ENCODE measurements at places on chromosomes 12 and 14. TPM values are rescaled to one million over a fixed set of nuclear protein-coding genes. Genes with fewer than 3 reads are reported as not detected.
A peak's percentile ranks its signal among the peaks of the same experiment; 100 is the strongest.

ABHD12B gene
- total RNA-seq: 0.11 TPM

KLHL33 gene
- total RNA-seq: 2.0 TPM

EIF4B gene
- total RNA-seq: 606 TPM

POU6F1 gene
- total RNA-seq: 13.9 TPM

DNA sequence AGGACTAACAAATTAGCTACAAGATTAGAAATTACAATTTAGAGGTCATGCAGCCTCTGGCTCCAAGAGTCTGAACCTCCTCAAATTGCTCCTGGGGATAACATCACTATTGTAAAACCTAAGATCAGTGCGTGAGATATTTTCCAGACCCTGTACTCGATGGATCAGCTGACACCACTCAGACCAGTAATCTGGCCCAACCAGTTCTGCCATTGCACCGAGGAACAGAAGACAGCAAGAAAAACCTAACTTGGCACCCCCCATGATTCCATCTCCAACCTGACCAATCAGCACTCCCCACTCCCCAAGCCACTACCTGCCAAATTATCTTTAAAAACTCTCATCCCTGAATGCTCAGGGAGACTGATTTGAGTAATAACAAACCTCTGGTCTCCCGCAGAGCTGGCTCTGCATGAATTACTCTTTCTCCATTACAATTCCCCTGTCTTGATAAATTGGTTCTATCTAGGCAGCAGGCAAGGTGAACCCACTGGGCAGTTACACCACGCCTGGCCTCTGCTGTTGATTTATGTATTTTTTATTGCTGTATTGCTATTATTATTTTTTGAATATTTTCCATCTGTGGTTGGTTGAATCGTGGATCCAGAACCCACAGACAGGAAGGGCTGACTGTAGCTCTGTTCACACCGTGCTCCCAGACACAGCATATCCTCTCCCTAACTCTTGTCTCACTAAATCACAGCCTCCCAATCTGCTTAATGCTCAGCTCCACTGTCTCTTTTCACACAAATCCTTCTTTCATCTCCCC lies 9.2 kb downstream of the HEBP1 start:
- DNase-seq: peak; percentile 87
- H3K4me3 ChIP-seq: no peak overlapping the region
- peak overlapping the region; percentile 83 for H3K27ac ChIP-seq
- H3K4me1 ChIP-seq: peaks cover 28% of the 10 kb centered on the region
- peaks cover 28% of the 10 kb centered on the region for H3K36me3 ChIP-seq

NR4A1 gene
- total RNA-seq: 74.3 TPM

DNA sequence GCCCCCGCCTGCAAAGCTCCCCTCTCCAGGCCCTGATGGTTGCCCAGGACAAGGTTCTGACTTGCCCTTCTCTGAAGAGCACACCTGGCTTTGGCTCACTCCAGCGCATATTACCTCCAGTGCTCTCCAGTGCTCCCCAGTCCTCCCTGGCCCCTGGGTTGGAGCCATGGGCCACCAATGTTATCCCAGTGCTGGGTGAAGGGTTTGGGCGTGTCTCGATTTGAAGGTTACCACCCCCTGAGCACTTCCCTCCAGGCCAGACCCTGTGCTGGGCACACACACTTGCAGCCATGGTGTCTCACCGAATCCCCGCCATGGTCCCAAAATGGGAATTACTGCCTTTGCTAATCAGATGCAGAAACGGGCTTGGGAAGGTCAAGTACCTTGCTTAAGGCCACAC lies 11.1 kb downstream of the RITA1 start:
- peaks cover 13% of the 10 kb centered on the region for H3K4me1 ChIP-seq
- no peak for DNase-seq
- H3K27ac ChIP-seq: no peak overlapping the region
- H3K4me3 ChIP-seq: no peak overlapping the region
- H3K36me3 ChIP-seq: peaks cover 6% of the 10 kb centered on the region
- no peaks in the 10 kb centered on the region for H3K27me3 ChIP-seq

DNA sequence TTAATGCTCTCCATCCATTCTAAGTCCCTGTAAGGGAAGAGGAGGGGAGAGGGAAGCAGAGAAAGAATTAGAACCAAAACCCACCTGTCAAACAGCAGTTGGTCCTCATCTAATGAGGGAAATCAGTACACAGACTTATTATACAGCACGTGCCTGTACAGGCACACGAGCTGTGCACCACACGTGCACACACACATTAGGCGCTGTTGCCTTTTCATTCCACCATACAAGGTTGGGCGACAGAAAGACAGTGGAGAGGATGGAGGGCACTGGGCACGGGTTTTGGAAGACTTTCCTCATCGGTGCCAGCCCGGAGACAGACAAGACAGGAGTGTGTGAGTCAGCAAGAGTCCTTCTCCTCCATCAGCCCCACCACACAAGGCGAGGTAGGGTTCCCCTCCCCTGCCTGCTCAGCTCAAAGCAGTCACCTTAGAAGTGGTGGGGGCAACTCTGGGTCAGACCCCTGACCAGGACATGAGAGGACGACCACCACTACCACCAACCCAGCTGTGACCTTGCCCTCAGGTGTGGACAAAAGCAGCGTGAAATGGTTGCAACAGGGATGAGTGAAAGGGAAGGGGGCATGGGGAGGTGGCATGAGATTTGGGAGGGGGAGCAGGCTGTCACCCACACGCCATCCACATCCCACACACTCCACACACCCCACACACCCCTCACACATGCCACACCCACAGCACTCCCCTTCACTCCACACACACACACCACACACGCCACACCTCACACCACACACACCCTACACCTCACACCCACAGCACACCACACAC lies 80.7 kb downstream of the ACTN1 start:
- DNase-seq: no peak

- no peaks in the 10 kb centered on the region for H3K27me3 ChIP-seq
- H3K36me3 ChIP-seq: no peaks in the 10 kb centered on the region
- H3K27ac ChIP-seq: no peak overlapping the region
- H3K4me1 ChIP-seq: peaks cover 58% of the 10 kb centered on the region
- H3K4me3 ChIP-seq: no peak overlapping the region
Measured at GRCh38 chr12:13175499-13175898, 21.0 kb upstream of the EMP1 start.

DNA sequence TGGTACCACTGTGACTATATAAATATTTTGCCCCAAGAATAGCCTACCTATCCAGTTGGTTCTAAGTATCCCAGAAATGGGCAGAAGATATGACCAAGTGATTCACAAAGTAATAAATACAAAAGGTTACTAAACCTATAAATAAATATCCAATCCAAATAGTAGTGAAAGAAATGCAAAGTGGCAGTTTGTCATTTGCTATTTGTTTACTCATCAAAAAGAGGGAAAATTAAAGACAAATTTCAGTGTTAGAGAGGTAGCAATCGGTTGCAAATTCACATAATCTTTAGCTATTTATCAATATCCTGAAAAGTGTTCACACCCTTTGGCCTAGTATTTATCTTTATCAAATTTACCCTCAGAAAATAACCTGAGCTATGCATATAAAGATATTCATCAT lies 136.4 kb upstream of the NPAS3 start:
- H3K4me3 ChIP-seq: no peak overlapping the region
- H3K27me3 ChIP-seq: no peaks in the 10 kb centered on the region
- no peaks in the 10 kb centered on the region for H3K4me1 ChIP-seq
- DNase-seq: no peak
- no peak overlapping the region for H3K27ac ChIP-seq

DNA sequence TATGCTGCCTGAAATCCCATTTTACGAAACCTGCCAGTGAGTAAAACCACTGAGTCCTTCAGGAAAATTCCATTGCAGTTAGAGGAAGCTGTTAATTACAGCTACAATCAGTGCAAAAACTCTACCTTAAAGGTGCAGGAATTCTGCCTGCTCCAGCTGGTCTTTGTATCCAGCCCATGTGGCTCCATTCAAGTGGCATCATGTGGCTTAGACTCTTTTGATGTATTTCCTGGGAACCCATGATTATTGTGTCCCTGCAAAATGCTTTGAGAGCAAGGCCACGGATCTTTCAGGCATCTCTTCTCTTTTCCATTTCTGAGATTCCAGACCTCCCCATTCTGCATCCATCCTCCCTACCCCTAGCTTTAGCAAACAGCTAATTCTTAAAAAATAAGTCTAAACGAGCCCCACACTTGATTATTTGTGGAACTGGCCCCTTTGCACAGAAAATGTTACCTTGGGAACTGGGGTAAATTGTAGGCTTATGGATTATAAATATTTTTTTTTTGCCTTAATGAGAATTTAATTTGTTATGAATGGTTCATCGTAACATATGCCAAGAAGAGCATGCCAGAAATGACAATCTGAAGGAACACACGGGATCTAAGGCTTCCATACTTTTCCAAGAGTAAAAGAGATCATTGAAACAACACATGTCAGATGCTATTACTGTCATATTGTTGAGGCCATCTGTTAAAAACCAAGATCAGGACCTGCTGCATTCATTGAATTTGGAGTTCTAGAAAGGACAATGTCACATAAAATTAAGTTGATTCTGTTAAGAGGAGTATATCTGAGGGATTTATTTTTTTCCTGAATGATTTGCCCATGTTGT lies 144.6 kb downstream of the TPH2 start:
- H3K27me3 ChIP-seq: no peaks in the 10 kb centered on the region
- no peak overlapping the region for H3K27ac ChIP-seq
- no peaks in the 10 kb centered on the region for H3K36me3 ChIP-seq
- no peak overlapping the region for H3K4me3 ChIP-seq
- no peak for DNase-seq

ESYT1 gene
- 69.2 TPM for total RNA-seq

HCAR3 gene
- 0.42 TPM for total RNA-seq

- no peaks in the 10 kb centered on the region for H3K4me1 ChIP-seq
- H3K4me3 ChIP-seq: no peak overlapping the region
- no peaks in the 10 kb centered on the region for H3K27me3 ChIP-seq
Measured at GRCh38 chr14:31582286-31582691, 21.1 kb downstream of the NUBPL start.

- peak overlapping the region; percentile 15 for H3K27ac ChIP-seq
- H3K27me3 ChIP-seq: no peaks in the 10 kb centered on the region
- no peak overlapping the region for H3K4me3 ChIP-seq
Measured at GRCh38 chr12:5073054-5073453, 29.4 kb downstream of the KCNA5 start.

- no peak overlapping the region for H3K4me3 ChIP-seq
- no peak overlapping the region for H3K27ac ChIP-seq
- H3K4me1 ChIP-seq: no peaks in the 10 kb centered on the region
Measured at GRCh38 chr14:67987606-67988005, 168.0 kb downstream of the RAD51B start.

BICD1 gene
- total RNA-seq: 16.7 TPM

GRCh38 chr14:100885196-100885595 lies 18.3 kb downstream of the RTL1 start:
- no peak overlapping the region for H3K4me3 ChIP-seq
- no peak overlapping the region for H3K27ac ChIP-seq
- no peak for DNase-seq
- H3K27me3 ChIP-seq: no peaks in the 10 kb centered on the region
- H3K4me1 ChIP-seq: no peaks in the 10 kb centered on the region
- H3K36me3 ChIP-seq: no peaks in the 10 kb centered on the region

- H3K4me3 ChIP-seq: no peak overlapping the region
- no peaks in the 10 kb centered on the region for H3K4me1 ChIP-seq
Measured at GRCh38 chr12:38926501-38926900, 21.1 kb upstream of the CPNE8 start.

- DNase-seq: peak; percentile 51
- H3K4me1 ChIP-seq: peaks cover 28% of the 10 kb centered on the region
- H3K27me3 ChIP-seq: no peaks in the 10 kb centered on the region
- no peak overlapping the region for H3K27ac ChIP-seq
- H3K4me3 ChIP-seq: no peak overlapping the region
Measured at GRCh38 chr14:77000340-77001270, 27.9 kb downstream of the IRF2BPL start.

GRCh38 chr12:110248096-110248447 lies 33.0 kb upstream of the ATP2A2 start:
- H3K27me3 ChIP-seq: no peaks in the 10 kb centered on the region
- H3K27ac ChIP-seq: peak overlapping the region; percentile 74
- H3K36me3 ChIP-seq: no peaks in the 10 kb centered on the region
- H3K4me1 ChIP-seq: peaks cover 18% of the 10 kb centered on the region
- H3K4me3 ChIP-seq: no peak overlapping the region

CKB gene
- 230 TPM for total RNA-seq

DNA sequence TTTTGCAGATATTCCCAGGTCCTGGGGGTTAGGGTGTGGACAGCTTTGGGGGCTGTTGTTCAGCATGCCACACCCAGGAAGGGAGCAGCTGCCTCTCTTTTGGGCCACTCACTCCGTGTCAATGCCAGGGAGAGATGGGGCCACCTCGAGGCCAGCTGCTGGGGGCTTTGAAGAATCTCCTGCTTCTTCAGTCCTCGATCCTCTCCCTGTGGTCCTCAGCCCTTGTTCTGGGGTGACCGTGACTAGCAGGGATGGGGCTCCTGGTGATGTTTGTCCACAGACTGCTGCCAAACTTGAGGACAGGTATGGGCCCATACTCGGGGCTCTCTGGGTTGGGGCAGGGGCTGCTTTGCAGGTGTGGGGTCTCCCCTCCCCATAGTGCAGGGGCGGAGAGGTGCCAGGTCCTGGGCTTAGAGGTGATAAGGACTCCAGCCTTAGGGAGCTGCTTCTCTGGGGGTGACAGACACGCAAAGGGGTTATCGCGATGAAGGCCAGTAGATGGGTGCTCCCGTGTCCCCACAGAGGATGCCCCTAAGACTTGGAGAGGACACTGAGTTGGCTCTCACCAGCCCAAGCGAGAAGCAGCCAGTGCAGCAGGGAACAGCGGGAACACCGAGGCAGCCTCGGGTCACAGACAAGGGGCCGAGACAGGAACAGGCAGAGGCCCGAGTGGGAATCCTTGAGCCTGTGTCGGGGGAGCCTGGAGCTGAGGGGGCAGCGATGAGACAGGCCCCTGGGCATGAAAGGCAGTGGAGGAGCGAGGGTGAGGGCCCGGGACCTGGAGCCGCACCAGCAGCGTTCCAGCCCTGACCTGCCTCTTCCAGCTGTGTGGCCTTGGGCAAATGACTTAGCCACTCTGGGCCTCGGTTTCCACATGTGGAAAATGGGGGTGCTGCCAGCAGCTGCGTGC lies 11.1 kb downstream of the RFLNA start:
- H3K36me3 ChIP-seq: no peaks in the 10 kb centered on the region
- no peak for DNase-seq
- no peaks in the 10 kb centered on the region for H3K27me3 ChIP-seq
- H3K4me1 ChIP-seq: no peaks in the 10 kb centered on the region
- H3K4me3 ChIP-seq: no peak overlapping the region

- no peaks in the 10 kb centered on the region for H3K27me3 ChIP-seq
- no peak overlapping the region for H3K4me3 ChIP-seq
- DNase-seq: no peak
- no peak overlapping the region for H3K27ac ChIP-seq
- no peaks in the 10 kb centered on the region for H3K36me3 ChIP-seq
Measured at GRCh38 chr12:15721316-15722115, 67.7 kb downstream of the EPS8 start.

GRCh38 chr14:47103771-47104170 lies 452.2 kb upstream of the RPL10L start:
- no peak overlapping the region for H3K27ac ChIP-seq
- no peak overlapping the region for H3K4me3 ChIP-seq
- H3K27me3 ChIP-seq: no peaks in the 10 kb centered on the region
- no peaks in the 10 kb centered on the region for H3K4me1 ChIP-seq
- no peaks in the 10 kb centered on the region for H3K36me3 ChIP-seq
- no peak for DNase-seq
